T-helper 2 cell (primary cell): ENCODE measurements at places on chromosomes 6 and 20.

DNA sequence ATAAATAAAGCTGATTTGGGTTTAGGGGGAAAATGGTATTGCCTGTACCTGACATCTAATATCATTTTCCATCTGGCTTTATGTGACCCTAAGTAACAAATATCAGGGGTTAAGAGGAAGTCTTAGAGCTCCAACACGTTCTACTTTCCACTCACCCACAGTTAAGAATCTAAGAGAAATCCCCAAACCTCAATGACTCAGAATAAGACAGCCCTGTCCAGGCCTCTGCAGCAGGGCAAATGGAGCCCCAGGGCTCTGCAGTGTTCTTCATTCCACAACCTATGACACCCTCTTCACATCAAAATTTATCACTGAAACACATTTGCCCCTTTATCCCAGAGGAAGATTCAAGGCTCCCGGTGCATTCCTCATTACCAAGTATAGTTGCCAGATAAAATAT lies 20.3 kb upstream of the TENT5A start:
- no peak for DNase-seq

- DNase-seq = no peak
These were observed 44.7 kb downstream of the NCOA3 start for GRCh38 chr20:47546184-47547033.

- DNase-seq = no peak
These were observed 43.4 kb upstream of the MRGBP start for GRCh38 chr20:62752671-62753501.

DNA sequence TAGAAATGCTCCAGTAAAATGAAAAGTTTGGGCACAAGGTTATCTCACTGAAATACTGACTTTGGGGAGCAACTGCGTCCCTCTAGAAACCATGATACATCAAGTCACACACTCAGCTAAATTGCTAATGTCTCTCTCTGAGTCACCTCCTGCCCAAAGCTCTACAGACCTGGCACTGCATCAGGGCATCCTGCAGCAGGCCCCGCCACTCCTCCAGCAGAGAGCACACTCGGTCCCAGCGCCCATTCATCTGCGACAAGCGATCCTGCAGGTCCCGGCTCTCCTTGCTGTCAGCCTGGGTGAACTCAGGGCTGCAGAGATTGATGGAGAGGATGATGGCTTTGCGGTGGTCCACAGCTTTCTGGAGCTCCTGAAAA lies 329.0 kb downstream of the ESR1 start:
- DNase-seq = no peak
